Fibroblast of the conjunctiva (primary cell): ENCODE measurements at places on chromosomes 5 and 9.

DNA sequence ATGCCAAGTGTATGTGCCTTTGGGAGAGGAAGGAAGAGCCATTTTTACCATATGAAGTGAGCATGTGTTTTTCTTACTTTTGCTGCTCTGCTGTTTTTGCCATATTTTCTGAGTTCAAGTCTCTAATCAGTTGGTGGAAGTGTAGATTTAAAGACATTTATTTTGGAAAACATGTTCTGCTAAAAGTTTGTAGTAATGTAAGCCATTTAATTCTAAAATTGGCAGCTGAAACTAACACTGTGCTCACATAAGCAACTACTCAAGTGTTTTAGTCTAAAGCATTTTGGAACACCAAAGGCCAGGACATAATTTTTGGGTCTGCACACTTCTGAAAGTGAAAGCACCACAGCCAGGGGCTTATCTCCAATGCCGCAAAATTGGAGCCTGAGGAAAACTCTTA is 363.4 kb upstream of the ZNF608 start:
- DNase-seq, result no peak

DNA sequence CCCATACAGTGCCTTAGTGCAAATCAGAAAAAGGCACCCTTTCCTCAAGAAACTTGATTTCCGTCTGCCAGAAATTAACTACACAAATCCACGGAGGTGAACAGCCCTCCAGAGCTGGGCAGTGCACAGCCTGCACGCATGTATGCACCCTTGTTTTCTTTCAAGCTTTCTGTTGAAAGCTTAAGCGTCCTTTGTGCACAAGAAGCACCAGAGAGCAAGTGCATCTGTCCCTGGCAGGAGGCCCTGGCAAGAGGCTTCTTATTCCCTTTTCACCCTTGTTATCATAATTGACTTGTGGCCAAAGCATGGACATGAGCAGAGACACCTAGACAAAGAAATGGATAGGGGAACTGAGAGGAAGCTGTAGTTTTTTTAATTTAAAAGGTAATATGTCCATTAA is 47.4 kb upstream of the ATG10 start:
- DNase-seq, result no peak

DNA sequence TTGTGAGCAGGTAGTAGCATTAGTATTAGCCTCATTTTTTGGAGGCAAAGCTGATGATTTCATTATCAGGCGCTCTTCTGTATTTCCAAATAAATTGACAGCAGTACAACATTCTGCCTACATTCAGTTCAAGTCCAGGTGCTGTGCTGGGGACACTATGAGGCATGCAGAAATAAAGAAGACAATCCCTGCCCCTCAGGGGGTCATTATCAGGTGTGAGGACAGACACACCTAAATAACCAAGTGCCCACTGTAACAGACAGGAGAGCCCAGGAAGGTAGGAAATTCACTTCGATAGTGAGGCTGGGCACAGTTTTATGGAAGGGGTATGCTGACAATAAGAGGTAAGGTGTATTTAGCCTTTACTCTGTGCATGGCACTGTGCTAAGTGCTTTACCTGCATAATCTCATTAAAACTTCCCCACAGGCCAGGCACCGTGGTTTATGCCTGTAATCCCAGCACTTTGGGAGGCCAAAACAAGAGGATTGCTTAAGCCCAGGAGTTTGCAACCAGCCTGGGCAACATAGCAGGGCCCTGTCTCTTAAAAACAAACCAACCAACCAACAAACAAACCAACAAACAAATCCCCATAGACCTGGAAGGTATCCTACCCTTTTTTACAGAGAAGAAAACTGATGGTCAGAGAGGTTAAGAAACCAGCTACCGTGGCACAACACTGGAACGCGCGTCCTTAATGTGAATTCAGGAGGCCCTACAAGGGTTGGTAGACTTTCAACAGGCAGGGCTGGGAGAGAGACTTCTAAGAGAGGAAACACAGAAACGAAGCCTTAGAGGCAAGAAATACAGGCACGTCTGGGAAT is 17.5 kb upstream of the GPX3 start:
- DNase-seq, result no peak

DNA sequence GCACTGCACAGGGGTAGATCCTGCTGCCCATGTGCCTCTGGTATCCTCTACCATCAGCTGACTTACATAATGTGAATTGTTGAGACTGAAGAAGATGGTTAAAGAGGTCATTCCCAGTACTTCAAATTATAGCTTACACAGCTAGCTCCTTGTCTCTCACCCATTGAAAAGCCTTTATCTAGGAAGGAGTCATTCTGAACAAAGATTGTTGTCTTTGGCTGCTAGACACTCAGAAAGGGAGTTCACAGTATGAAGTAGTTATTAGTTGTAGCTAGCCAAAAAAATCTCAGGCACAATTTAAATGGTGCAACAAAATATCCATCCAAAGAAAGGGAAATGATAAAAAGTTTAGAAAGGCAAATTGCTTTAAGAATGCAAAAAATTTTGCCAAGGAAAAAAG is 102.0 kb upstream of the NREP start:
- DNase-seq, result peak; percentile 35

DNA sequence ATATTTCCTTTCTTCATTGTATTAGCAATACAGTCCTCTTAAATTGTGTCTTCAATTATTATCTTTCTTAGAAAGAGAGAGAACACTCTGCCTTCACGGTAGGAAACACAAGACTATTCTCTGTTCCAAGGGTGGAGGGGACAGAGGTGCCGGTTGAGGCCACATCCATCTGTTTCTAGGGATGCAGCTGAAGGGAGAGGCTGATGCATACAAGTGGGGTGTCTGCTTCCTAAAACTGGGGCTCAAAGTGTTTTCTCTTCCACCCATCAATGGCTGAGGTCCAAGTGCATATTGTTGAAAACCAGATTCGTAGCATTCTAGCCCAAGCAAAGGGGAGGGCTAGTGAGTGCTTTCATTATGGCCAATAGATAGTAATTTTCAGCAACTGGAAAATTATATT is 9.5 kb downstream of the IRX2 start:
- DNase-seq, result no peak

GRCh38 chr5:148834689-148835088 is 8.3 kb downstream of the ADRB2 start:
- DNase-seq, result no peak

DNA sequence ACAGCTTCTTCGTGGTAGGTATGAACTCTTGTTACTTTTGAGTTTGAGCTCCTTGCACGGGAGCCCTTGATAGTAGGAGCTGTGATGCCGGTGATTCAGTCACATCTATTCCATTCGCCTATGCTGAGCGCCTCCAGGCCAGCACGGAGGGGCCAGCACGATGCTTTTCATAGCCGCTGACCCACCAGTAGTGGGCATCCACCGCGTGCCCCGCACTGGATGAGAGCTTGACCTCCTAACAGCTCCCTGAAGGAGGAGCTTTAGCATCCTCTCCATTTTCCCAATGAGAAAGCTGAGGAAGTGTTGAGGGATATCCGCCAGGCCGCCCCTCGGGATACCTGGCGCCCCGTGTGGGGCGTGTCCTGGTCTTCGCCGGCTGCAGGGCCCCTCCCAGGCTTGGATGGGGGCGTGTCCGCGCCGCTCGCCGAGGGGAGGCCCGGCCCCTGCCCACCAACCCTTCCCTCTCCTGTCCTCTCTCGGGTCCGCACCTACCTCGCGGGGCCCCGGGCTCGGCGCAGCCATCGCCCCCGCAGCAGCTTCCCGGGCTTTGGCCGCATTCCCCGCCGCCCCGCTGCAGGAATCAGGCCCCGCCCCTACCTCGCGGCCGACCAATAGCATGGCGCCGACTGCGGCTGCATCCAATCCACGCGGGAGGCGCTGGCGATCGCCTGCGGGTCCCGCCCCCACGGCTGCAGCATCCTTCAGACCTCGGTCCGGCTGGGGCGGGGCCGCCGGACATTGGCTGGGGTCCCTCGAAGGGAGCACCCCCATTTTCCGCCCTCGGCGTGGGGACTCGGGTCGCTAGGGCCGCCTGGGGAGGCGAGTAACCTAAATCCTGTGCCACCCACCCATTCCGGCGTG is at the start of gene PIP5KL1:
PIP5KL1 (minus strand) TSS at position 547 of the 861 bp plus-strand sequence; CDS start at position 522, 25 bp downstream.
- DNase-seq, result no peak

DNA sequence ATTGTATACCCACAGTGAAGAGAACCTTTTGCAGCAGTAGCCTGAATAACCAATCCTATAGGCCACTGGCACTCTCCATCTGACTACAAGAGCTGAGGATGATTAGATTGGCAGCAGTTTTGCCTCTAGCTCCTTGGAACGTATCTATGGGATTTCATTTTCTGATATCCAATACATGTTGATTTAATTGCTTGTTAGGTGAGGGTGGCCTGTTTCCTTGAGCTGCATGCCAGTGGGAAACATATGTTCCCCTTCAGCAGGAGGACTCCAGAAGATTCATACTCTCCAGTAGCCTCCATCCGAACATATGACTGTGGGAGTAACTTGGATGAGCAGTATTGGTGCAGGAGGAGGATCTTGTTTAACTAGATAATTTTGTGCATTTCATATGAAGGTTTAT is 51.5 kb downstream of the GCNT1 start:
- no peak for DNase-seq

DNA sequence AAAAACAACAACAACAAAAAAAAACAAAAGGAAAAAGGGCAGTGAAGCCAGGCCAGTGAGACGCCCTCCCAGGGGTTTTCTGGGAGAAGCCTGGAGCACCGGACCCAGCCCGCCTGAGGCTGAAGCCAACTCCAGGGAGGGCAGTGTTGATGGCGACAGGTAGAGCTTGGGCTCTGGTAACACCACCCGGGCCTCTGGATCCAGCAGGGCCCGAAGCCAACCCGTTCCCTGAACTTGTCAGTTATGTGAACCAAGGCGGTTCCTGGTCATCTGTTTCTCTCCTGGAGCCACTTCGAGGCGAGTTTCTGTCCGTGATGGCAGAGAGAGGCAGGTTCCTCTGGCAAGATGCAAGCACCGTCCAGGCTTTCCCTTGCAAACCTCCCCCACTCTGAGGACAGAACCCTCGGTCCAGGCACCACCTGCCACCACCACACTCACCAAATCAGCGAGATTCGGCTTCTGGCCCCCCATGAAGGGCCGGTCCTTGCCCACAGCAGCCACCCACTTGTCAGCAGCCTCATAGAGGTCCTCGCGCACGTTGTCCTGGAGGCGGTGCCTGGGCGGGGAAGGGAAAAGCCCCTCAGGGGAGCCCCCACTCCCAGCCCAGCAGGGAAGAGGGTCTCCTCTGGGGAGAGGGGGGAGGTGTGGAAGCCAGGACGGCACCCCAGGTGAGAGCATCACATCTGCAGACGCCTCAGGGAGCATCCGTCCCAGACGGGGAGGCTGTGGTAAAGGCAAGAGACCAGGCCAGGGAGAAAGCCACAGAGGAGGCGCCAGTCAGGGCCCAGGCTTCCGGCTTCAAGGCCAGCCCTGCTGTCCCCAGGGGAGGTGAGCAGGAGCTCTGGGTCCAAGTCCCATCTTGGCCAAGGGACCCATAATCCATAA is 5.4 kb downstream of the PTGES2 start:
- DNase-seq, result no peak
